ENCODE measurements at places on chromosomes 12 and 14.
A peak's percentile ranks its signal among the peaks of the same experiment; 100 is the strongest.

DNA sequence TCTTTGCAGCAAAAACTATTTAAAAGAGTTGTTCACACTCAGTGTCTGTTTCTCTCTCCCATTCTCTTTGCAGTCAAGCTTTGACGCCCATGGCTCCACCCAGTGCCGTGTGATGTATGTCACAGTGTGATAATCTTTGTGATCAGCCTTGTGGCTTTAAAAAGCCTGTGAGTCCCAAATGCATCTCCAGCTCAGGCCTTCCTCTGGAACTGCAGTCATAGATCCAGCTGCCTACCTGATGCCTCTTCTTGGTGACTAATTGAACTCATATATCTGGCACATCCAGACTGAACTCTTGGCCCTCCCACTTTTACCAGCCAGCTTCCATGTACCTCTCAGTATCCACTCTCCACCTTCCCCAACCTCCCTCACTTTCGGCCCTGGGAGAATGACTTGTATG, 182.8 kb upstream of the ARHGAP5 start:
- DNase-seq, result no peak

DNA sequence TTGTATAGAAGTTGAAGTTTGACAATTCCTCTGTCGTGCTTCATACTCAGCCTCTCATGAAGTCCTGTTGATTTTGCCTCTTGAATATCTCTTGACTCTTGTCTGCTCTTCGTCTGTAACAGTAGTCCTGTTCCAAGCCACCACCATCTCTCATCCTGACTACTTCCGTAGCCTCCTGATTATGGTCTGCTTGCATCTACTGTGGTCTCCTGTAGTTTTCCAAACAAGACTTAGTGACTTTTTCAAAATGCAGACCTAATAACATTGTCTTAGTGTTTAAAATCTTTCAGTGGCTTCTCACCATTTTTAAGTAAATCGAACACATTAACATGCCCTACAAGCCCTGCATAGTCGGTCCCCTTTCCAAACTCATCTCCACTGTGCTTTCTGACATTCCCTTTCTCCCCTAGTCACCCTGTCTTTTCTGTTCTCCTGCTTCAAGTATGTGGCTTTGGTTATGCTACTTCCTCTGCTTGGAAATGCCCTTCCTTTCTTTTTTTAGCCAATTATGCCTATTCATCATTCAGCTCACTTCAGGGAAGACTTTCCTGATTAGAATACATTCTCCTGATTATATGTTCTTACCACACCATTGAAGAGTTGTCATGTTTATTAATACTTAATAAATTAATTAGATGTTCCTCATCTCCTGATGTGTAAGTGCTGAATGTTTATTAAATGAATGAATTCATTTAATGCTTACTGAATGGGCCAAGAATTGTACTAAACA, 2.0 kb downstream of the SCYL2 start:
- DNase-seq, result no peak

- DNase-seq, result no peak
Observed at GRCh38 chr14:99242816-99243721, 28.9 kb downstream of the BCL11B start.

DNA sequence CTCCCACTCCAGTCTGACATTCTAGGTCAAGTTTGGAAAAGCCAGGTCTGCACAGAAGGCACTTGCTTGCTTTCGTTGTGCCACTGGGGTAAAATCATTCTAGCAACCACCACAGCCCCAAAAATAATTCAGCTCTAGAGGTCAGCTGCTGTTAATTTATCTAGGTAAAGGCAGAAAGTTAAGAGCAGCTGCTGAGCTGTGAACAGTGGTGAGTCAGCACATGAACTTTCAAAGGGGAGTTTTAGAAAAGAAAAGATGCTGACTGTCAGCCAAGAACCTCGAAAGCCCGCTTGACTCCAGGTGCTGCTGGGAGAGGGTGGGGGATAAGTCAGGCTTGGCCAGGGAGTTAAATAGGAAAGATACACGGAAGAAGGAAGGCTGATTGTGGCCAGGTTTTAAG, 12.7 kb downstream of the CCDC197 start:
- no peak for DNase-seq

GRCh38 chr14:24943024-24943423, 106.9 kb downstream of the STXBP6 start:
- no peak for DNase-seq

DNA sequence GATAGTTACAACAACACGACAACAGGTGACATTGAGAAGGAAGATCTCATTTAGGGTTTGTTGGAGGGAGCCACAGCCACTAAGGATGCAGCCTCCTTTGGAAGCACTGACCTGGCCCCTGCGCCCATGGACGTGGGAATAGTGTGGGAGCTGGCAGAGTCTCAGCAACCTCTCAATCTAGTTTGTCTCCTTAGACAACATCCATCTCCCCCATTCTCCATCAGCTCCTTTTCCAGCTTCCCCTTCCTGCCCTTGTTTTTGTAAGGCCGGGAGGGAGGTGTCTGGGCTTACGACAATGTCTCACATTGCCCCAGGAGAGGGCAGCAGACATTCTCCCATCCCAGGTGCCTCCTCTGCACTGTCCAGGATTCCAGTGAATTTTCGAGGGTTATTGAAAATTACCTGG, 170.2 kb upstream of the PZP start:
- DNase-seq, result no peak

GRCh38 chr12:6941267-6941666, 2.3 kb upstream of the RNU7-1 start:
- no peak for DNase-seq

DNA sequence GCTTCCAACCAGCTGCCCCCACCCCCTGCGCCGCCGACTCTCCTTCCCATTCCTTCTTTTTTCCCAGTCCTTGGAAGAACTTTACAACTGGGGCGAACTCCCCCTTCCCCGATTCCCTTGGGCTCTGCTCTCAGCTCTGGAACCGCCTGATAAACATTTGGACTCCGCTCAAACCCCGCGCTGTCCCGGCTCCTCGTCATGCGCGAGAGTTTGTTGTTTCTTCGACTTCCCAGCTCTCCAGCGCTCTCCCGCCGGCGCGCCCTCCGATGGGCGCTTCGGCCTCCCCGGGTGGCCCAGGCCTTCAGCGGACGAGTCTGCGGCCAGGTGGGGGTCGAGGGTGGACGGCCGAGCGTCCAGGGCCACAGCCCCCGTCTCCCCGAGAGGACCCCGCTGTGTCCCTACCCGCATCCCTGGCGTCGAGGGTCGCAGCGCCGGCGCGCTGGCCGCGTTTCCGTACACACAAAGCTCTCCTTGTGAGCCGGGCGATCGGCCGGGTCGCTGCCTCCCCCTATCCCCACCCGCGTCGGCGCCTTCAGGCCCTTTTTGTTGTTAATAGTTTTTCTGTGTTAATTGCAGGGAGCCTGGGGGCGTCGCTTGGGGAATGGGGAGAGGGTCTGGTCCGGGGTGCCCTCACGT, 847 bp downstream of the MMP14 start:
- no peak for DNase-seq

- DNase-seq, result no peak
Observed at GRCh38 chr12:130719263-130719859, 3.3 kb upstream of the RIMBP2 start.

DNA sequence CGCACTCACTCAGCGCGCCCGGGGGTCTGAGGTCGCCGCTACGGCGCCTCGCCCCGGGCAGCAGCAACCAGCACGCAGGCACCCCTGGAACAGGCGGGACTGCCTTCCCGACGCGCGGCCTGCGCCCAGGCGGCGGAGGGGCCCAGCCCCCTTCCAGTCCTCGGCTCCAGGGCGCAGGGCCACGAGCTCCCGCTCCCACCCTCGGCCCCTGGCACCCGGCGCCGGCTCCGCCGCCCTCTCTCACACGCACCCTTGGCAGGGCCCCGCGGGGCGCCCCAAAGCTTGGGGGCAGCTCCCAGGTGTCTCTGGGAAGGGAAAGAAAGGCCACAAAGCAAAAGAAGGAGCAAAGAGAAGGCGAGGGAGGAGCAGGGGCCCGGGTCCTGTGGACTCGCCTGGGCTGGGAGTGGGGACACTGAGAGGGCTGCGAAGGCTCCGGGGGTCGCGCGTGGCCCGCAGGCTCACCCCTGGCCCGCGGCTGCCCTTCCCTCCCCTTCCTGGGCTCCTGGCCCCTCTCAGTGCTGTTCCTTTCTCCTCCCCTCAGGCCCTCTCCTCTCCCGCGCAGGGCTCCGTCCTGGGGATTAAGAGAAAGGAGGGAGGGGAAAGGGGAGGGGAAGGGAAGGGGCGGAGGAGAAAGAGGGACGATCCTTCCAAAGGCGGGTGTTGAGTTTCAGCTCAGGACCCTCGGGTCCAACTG, 907 bp upstream of the EFS start:
- DNase-seq, result no peak

GRCh38 chr14:76354310-76354709, 21.6 kb upstream of the ESRRB start:
- no peak for DNase-seq

- no peak for DNase-seq
Observed at GRCh38 chr14:61581955-61582615, 113.2 kb upstream of the HIF1A start.

GRCh38 chr12:12671850-12672660, 23.9 kb downstream of the GPR19 start:
- no peak for DNase-seq

DNA sequence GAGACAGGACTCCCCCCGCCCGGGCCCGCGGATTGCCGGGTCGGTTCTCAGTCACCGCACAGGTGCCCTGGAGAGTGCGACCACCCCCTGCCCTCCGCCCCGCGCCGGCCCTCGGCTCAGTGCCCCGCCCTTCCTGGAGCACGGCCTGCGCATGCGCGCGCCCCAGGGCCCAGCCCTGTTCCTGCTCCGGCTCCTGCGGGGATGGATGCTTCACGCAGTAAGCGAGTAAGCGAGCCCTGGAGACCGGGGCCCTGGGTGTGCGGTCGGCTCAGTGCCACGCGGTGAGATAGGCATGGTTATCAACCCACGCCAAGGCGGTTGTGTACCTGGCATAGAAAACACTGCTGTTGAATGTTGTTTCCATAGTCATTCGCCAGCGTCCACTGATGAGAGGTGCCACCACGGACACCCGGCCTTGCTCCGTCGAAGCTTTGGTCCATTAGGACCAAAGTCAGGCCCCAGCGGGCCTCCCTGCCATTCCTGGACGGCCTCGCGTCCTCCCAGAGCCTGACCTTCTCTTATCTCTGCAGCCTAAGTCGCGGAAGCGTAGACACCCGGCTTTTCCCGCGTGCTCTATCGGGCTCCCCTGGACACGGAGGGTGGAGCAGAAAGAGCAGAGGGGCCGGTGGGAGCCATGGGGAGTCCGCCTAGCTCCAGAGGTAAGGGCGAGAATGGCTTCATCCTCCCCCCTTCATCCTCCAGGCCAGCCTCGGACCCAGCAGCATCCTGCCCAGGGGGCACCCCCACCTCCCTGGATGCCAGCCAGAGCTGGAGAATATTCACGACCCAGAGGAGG, 90.6 kb downstream of the PAPOLA start:
- DNase-seq, result peak; percentile 49

- DNase-seq, result no peak
Observed at GRCh38 chr12:98861251-98861650, 216.2 kb downstream of the APAF1 start.

- no peak for DNase-seq
Observed at GRCh38 chr14:91754819-91755218, 22.9 kb upstream of the CATSPERB start.

DNA sequence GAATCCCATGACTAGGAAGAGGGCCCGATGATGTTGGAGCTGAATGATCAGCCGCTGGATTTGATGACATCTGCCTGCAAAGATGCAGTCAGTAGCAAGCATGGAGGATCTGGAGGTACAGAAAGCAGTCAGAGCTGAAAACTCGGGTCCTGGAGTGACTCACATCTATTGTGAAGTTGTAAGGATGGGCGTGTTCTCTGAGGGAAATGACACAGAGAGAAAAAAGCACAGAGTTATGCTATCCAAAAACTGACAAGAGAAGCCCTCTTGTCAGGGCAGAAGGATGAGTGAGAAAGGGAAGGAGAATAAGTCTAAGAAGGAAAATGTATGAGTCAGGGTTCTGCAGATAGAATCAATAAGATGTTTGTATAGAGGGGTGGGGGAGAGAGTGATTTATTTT, 380.4 kb upstream of the CCDC196 start:
- DNase-seq, result no peak

DNA sequence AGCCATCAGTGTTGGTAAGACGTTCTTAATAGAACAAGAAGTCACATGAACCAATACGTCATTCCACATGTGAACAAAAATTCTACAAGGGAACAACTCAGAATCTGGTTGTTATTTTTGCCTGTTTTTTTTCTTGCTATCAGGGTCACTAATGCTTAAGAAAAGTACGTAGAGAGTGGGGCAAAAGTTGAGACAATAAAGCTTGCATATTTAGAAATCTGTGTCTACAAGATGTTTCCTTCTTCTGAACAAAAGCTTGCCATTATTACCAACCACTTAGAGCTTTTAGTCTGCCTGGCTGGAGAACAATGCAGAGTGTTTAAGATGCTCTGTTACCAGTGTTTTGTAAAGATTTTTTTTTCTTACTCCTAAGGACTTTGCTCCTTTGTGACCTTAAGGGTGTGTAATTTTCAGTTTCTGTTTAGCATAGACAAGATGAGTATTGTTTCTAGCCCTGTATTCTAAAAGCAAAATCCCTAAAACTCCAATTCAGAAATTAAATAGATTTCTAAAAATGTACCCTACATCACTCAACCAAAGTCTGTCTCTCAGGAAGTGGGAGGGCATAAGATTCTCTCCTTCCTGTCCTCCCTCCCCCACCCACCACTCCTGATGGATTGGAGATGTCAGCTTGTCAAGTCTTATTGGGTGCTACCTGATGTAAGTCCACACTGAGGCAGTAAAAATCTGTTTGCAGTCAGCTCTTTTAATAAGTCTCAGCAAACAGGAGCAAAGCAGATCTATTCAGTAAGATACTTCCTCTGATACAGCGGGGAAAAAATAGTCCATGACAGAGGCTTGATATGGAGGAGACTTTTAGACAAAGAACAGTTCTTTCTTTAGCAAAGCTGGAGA, 267.6 kb downstream of the GRIN2B start:
- DNase-seq, result no peak

GRCh38 chr12:48183091-48183875, at the start of gene CCDC184:
CCDC184 (plus strand) TSS chr12:48183644; CDS start chr12:48184123, 479 bp downstream.
- DNase-seq, result peak; percentile 54
